ENCODE measurements at places on chromosomes 2 and 18.

DNA sequence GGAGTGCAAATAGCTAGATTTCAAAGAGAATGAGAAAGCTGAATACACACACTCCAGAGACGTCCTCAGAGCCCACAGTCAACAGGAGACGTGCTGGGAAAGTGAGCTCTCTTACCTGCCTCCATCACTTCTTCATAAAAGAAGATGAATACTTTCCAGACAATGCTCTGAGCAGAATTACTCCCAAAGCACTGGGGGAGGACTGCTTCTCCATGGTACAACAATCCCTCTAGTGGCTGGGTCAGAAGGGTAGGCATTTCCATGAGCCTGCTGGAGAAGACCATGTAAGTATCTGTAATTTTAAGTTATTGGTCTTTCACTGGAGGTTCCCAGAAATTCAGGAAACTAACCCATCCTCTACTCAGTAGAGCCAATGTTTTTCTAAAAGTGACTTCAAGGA is 190.3 kb downstream of the RBM43 start:
- peak; percentile 82 for DNase-seq

DNA sequence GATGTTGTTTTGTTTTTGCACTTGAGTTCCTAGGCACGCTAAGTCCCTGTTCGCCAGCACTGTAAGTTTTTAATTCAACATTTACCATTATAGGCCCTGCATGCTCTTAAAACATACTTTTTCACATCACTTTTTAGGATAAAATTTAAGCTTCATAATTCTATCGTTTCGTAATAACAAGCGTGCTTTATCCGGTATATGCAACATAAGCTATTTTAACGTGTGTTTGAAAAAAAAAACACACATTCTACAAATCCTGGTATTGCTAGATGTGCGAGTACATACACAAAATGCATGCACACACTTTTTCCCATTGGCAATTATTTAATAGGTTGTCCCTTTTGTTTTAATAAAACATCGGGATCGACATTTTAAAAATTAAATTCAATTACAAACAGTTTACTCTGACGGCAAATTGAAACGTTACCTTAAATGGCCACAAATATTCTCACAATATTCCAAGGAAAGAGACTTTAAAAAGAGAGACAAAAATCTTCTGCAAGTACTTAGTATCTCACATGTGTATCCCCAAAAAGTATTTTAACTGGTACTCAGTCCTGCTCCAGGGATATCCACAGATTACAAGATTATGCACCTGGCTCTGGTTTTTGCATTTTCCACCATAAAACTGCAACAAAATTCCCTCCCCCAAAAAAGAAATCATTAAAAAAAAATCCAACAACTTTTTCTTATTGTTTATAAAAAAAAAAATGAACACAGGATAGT is 1.0 kb upstream of the TCF4 start:
- DNase-seq: no peak

DNA sequence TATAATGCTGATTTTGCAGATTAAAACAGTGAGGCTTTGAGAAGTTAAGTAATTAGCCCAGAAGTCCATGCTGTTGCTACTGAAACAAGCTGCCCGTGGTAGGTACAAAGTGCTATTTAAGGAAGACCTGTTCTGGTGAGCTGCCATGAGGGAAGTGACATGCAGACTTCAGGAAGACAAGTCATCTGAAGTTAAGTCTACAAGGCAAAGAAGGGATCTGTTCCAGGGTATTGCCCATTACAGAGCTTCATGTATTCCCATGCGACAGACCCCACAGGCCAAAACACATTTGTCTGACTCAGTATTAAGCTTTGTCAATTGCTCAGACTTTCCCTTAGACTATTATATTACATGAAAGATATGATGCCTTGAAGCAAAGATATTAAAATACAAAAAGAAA is 520.8 kb downstream of the FBXO15 start:
- DNase-seq: no peak

GRCh38 chr2:165895974-165896373 is 57.6 kb downstream of the TTC21B start:
- DNase-seq: no peak

GRCh38 chr2:22579341-22579740 is 805.6 kb upstream of the KLHL29 start:
- DNase-seq: no peak

DNA sequence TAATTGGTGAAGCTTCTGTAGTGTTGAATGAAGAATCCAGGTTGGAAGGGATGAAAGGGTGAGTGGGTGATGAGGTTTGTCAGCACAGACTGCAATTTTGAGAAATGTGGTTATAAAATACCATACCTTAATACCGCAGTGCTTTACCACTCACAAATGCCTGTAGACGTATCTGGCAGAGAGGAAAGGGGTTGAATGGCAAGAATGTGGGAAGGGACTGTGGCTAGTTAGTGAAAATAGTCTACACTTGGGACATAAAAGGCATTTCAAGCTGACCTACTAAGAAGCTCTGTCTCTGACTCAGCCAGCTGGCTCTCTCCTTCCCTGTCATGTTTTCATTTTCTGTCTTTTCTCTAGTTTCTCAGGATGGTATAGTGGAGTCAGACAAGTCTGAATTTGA is 25.1 kb downstream of the CDK15 start:
- DNase-seq: peak; percentile 21

DNA sequence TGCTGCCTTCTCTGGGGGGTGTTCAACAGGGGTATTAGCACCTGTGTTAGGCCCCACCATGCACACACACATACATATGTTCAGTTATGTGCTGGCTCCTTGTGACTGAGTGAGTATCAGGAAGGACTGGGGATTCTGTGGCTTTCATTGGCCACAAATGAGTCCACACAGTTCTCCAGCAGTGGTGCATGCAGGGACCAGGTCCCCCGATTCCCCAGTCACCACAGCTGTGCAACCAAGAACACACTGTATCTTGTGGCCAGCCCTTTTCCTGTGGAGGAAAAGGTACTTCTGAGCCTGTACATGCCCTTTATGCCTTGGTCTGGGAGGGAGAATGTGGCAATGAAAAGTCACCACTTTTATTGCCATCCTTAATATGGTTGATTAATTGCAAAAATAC is 74.9 kb upstream of the KLF7 start:
- no peak for DNase-seq

- DNase-seq: no peak
Observed at GRCh38 chr2:218472988-218473387, 54.1 kb downstream of the VIL1 start.

DNA sequence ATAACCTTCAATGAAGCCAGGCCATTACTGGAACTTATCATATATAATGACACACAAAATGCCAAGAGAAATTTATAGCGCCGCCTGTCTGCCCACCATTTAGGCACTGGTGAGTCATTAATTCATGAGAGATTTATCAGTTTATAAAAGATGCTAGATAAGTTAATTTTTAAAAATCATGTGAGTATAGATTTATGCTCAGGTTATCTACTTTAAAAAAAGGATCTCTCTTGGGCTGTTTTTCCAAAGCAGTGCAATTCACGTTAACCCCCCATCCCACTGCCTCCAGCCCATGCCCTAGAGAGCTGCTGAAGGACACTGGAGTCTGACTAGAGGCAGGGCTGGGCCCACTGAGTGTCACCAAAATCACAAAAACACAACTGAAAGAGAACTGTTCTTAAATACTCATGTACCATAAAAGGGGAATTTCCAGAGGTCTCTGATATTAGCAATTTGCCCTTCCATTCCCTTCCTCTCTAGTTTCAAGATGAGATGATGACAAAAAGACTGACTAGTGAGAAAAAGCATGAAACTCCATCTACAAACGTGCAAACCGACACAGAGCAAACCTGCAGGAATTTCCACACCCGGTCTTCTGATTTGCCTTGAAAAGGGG is 160.8 kb downstream of the BCL2 start:
- DNase-seq: no peak

DNA sequence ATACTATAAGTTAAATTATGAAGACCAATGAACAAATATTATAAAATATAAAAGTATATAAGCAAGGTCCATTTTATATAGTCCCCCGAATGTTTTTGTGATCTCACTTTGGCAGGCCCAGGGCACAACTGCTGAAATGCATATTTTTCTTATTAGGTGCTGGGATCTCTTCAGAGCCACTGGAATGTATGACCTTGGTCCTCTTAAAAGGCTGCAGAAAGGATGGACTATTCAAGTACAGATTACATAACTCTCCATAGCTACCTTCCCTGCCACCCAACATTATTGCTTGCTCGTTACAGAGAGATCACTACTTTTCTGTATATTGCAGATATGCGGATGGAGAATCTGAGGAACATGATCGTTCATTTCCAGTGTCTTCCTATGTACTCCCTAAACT is 925.6 kb upstream of the CELF4 start:
- DNase-seq: no peak

- DNase-seq: peak; percentile 12
Observed at GRCh38 chr2:216159144-216159543, 50.0 kb downstream of the XRCC5 start.

DNA sequence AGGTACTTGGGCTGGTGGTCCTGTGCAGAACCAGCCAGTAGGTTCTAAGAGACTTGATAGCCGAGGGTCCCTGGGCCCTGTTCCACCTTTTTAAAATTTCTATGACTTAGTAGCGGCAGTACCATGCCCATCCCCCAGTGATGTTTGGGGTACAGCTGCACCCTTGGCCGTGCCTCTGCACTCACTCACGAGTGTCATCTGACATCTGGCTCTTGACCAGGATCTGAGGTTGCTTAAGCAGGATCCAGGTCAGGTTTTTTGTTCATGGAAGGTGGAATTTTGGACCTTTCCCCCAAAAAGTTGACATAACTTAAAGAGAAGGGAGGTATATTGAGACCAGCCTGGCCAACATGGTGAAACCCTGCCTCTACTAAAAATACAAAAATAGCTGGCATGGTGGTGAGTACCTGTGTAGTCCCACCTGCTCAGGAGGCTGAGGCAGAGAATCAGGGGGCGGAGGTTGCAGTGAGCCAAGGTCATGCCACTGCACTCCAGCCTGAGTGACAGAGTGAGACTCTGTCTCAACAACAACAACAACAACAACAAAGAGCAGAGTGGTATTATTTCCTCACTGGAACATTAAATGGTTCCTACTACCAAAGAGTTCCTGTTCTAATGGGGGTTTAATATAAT is 163.6 kb downstream of the NEDD4L start:
- no peak for DNase-seq

DNA sequence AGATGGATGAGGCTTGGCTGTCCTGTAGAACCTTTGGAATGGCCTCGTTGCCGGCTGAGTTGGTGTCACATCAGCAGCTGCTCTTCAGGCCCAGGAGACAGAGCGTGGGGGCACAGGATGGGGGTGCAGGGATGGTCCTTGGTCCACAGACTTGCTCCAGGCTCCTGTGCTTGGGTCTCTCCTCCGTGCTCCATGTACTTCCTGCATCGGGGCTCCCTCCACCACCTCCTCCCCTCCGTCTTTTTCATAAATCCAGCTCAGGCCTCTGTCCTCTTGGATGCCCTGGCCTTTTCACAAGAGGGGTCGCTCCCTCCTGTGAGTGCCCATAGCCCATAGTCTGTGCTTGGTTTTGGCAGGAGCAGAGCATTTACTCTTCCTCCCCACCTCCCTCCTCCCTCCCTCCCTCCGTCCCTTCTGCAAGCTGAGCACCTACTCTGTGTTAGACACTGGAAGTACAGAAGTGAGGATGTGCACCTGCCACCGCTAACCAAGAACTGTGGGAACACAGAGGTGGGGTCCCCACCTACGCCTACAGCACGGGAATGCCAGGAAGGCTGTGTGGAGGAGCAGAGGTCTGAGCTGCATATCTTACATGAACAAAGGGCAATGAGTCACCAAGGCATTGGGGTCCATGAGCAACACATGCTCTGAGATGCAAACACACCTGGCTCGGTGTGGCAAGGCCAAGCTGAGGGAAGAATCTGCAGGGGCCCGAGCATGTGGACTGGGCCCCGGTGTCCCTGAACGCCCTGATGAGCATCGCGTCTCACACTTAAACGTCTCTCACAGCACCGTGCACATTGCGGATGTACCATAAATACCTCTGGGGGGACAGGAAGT is 458.7 kb upstream of the HS6ST1 start:
- no peak for DNase-seq

- no peak for DNase-seq
Observed at GRCh38 chr2:105144152-105144940, 97.2 kb upstream of the GPR45 start.

DNA sequence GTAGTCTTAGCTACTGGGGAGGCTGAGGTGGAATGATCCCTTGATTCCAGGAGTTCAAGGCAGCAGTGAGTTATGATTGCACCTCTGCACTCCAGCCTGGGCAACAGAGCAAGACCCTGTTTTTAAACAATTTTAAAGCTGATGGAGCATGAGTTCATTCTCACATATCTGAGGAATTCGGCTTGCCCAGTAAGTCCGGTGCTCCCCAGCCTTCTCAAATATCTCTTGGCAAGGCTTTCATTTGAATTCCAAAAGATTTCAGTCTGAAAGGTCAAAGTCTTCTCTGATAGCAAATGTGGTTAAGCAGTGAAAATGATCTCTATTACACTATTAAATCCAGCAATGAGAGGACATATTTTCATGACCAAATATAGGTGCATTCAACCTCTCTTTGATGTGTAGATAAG is 27.9 kb downstream of the PIEZO2 start:
- peak; percentile 41 for DNase-seq

- DNase-seq: no peak
Observed at GRCh38 chr2:236241181-236242056, 22.8 kb downstream of the ASB18 start.

GRCh38 chr2:105798595-105798994 is 53.9 kb downstream of the NCK2 start:
- DNase-seq: no peak

- no peak for DNase-seq
Observed at GRCh38 chr18:36155851-36156757, 26.4 kb downstream of the ELP2 start.

DNA sequence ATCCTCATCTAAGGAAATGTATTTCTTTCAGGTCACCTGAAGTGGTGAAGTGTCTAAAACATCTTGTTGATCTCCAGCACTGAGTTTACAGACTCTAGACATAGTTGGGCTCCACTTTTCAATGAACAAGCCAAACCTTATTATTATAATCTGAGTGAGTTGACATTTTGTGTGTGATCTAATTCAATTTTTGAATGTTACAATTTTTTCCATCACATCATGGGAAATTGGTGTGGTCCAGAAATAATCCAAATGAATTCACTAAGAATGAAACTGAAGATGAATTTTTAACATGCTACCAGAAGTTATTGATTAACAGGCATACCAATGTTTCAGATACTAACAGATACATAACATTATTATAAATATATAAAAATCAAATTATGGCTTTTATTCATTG is 75.6 kb upstream of the EFEMP1 start:
- no peak for DNase-seq

DNA sequence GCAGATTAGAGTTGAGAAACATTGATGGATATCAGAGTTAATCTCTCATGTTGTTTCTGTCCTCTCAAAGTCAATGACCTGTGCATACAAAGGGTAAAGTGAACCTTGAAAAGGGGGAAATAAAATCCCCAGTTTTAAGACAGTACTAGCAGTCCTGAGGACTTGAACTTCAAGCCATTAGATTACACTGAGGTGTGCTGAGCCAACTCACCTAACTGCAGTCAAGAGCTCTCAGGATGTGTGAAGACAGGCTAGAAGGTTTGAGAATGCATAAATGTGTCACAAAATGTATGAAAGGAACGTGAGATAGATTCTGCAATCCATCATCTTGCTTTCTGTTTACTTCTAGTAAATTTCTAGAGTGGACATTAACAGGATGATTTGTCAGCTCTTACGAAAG is 35.5 kb downstream of the DOCK10 start:
- DNase-seq: no peak
